T-helper 17 cell (primary cell): ENCODE measurements at places on chromosomes 3 and 15. TPM values are rescaled to one million over a fixed set of nuclear protein-coding genes. Genes with fewer than 3 reads are reported as not detected.

The TEX9 gene
- 0.42 TPM for total RNA-seq

The FBXW12 gene
- total RNA-seq: not detected

The HIGD2B gene
- 0.50 TPM for total RNA-seq

The ZIC1 gene
- not detected for total RNA-seq

The HDC gene
- 3.5 TPM for total RNA-seq

DNA sequence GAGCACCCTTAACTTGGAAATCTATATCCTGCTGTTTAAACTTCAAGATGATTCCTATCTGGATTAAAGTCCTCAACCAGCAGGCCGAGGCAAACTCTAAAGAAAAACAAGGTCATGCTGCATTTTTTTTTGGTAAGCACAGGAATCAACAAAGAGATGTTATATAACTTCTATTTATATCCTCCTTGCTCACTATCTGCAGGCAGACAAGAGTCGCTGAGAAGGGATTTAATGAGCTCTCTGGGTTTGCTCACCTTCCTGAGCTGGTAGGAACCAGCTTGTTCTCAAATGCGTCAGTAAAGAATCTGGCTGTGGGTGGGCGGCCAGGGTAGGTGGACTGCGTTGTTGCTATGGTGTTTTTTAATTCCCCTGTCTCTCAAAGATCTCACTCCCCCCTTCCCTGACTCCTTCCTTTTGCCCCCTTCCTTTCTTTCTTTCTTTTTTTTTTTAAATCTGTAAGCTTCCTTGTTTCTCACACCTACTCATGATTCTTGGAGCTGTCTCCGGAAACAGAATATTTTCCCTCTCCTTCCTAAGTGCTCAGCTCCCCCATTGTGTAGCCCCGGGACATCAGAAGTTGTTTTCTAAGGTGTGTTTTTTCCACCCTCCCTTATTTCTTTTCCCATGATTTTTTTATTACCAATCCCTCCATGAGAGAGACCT is 228.8 kb upstream of the BHLHE40 start:
- H3K27me3 ChIP-seq: no peaks in the 10 kb centered on the region
- peak; percentile 35 for DNase-seq
- peak overlapping the region; percentile 86 for H3K4me3 ChIP-seq
- H3K4me1 ChIP-seq: peaks cover 30% of the 10 kb centered on the region
- peaks cover 9% of the 10 kb centered on the region for H3K36me3 ChIP-seq

DNA sequence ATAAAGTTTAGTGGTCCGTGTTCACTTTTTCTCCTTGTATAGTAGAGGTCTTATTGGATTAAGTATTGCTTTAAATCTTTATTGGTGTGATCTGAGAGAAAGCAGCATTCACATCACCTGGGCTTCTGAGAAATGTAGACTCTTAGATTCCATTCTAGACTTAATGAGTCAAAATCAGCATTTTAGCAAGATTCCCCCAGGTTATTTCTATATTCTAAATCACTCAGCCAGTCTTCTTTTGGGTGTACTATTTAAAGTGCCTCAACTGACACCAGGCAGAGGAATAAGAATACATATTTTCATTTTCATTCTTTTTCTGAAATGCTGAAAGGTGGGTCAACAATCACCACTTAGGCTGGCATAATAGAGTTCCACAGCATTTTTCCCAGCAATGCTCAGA is 481.7 kb downstream of the TUSC7 start:
- no peaks in the 10 kb centered on the region for H3K4me1 ChIP-seq
- H3K4me3 ChIP-seq: no peak overlapping the region
- H3K27ac ChIP-seq: no peak overlapping the region
- no peaks in the 10 kb centered on the region for H3K27me3 ChIP-seq
- no peak for DNase-seq
